CD4-positive, alpha-beta T cell treated with Interleukin-4 for 1 hour (primary cell): ENCODE measurements at places on chromosomes 1 and 21.

- DNase-seq, result no peak
These were observed 43.1 kb downstream of the ZNF281 start for GRCh38 chr1:200366577-200367253.

- DNase-seq, result no peak
These were observed 7.0 kb downstream of the KRTAP15-1 start for GRCh38 chr21:30447056-30447455.

DNA sequence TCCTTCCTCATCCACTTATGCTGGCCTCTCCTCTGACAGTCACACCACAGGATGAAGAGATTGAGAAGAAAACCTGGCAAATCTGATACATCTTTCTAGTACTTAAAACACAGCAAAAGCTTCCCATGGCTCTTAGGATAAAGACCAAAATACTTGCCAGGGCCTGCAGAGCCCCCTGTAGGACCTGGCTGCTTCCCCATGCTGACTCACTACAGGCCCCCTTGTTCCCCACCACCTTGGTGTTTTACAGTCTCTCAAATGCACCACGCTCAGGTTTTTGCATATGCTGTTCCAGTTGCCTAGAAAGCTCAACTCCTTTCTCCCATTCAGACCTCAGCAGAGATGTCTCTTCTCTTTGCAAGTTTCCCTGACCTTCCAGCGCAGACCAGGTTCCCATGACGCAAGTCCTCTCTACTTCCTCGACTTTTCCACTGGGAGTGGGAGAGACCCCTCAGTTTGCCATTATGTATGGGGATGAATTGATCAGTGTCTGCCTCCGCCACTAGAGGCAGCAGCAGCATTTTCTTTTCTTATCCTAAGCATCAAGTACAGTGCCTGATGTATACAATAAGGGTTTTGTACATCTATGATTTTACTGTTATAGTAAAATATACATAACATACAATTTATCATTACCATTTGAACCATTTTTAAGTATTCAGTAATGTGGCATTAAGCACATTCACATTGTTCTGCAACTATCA, 113.8 kb upstream of the C8B start:
- no peak for DNase-seq

DNA sequence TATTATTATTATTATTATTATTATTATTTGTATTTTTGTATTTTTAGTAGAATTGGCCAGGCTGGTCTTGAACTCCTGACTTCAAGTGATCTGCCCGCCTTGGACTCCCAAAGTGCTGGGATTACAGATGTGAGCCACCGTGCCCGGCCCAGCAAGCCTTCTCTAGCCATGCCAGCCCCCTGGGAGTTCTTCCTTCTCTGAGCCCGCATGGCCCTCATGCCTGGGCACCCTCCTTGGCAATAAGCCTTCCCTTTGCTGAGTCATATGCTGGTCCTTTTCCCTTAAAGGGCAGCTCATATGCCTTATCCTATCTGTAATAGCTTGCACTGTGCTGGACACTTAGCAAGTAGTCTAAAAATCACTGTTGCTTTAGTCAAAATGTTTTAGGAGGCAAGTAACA, 8.5 kb upstream of the NBL1 start:
- DNase-seq, result no peak

GRCh38 chr1:168392958-168393549, 112.4 kb downstream of the TBX19 start:
- no peak for DNase-seq
